Sigmoid colon (tissue), 7 donors: ENCODE measurements at places on chromosomes 2 and 18.

- no peak overlapping the region for H3K27ac ChIP-seq
- no peak for DNase-seq
- no peaks in the 10 kb centered on the region for H3K36me3 ChIP-seq
Measured at GRCh38 chr2:15145919-15146318, 415.2 kb downstream of the NBAS start.

DNA sequence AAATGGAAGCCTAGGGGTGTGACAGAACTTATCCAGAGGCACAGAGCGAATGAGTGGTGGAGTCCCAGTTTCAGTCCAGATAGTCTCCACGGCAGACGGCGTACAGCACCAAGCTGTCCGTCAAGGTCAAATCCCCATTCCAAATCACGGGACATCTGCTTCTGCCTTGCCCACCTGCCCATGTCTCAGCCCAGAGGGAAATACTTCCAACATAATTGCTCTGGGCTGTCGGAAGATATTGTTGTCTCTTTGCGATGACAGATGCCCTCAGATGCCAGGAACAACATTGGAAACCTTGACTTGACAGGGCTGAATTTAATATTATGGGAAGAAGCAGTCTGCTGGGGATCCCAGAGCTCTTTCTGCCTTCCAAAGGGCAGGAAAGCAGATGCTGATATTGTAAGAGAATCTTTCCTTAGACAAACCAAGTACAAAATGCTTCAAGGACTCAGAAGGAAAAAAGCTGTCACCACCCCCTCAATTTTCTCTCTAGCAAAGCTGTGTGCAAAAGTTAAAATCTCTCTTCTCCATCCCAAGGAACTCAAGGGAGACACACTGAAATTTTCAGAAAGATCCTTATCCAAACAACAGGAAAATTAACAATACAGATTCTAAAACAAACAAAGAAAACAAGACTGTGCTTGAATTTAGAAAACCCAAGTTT lies 364.0 kb downstream of the LRATD1 start:
- H3K4me1 ChIP-seq: no peaks in the 10 kb centered on the region
- H3K4me3 ChIP-seq: no peak overlapping the region

GRCh38 chr2:10057231-10058107 lies 14.1 kb downstream of the KLF11 start:
- peaks cover 29% of the 10 kb centered on the region for H3K4me1 ChIP-seq
- peak overlapping the region; percentile 17 for H3K4me3 ChIP-seq
- H3K27me3 ChIP-seq: no peaks in the 10 kb centered on the region
- DNase-seq: peak; percentile 86

- H3K36me3 ChIP-seq: no peaks in the 10 kb centered on the region
- H3K27me3 ChIP-seq: no peaks in the 10 kb centered on the region
- no peak overlapping the region for H3K27ac ChIP-seq
- peak; percentile 41 for DNase-seq
Measured at GRCh38 chr2:119461811-119462210, 30.2 kb downstream of the TMEM37 start.

DNA sequence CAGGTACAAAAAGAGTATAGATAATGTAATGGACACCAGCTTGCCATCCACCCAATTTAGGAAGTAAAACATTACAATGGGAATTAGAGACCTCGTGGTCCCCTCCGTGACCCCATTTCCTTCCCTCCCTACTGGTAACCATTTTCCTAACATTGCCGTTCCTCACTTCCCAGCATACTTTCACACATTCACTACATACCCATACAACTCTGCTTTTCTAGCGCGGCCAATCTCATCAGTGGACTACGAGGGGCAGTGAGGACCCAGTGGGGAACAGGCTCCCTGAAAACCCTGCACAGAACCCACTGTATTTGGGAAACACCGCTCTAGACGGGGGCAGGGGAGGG lies 1.1 kb downstream of the ENOSF1 start:
- DNase-seq: no peak
- H3K36me3 ChIP-seq: no peaks in the 10 kb centered on the region
- peak overlapping the region; percentile 58 for H3K4me3 ChIP-seq
- peak overlapping the region; percentile 88 for H3K27ac ChIP-seq

DNA sequence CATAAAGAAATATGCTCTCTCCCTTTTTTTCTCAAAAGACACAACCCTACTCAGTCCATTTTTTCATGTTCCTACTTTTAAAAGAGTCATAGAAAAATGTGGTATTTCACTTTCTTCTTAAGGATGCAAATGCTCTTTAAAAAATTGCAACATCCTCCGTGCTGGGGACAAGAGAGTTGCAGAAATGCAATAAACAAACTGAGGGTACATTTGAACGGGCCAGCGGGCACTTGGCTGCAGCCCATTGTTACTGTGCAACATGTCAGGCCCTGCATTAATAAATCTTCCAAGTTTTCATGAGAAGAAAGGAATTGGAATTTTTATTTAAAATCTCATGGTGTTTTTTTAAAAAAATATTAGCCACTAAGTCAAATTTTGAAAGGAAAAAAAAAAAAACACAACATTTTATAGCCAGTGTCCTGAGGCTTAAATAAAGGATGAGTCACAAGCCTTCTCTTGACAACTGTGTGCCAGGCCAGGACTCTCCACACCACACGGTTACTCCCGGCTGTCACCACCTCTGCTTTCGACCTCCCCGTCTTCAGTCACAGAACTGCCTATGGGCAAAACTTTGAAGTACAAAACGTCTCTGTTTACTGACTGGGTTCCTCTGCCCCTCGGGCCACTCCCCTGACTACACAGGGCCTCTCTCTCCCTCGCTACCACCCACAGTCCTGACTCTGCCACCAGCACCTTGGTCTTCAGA lies 57.5 kb upstream of the MFF start:
- no peaks in the 10 kb centered on the region for H3K4me1 ChIP-seq
- H3K27ac ChIP-seq: no peak overlapping the region

DNA sequence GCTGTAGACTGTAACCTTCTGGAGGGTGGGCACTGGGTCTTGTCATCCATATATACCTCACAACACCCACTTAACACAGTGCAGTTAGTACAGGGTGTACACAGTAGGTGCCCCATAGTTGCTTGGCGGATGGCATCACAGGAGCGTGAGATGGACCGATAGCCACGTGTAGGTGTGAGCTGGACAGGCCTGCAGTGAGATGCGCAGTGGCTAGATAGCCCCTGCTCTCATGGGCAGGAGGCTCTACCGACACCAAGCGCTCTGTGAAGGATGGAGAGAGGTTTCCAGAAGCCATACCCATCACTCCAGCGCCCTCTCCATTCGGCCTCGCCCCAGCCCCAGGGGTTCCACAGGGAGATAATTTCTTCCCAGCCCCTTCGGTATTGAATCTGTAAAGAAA lies 49.5 kb downstream of the CAPN13 start:
- H3K4me3 ChIP-seq: no peak overlapping the region
- no peaks in the 10 kb centered on the region for H3K36me3 ChIP-seq
- no peaks in the 10 kb centered on the region for H3K27me3 ChIP-seq
